ENCODE measurements at places on chromosomes 16 and 17. TPM values are rescaled to one million over a fixed set of nuclear protein-coding genes. Genes with fewer than 3 reads are reported as not detected.

The USP7 gene
- 28.3 TPM for total RNA-seq

The HDAC5 gene
- total RNA-seq: 98.7 TPM

The TEKT1 gene
- not detected for total RNA-seq

The MLX gene
- total RNA-seq: 29.3 TPM

The SLC16A11 gene
- total RNA-seq: not detected

The EVPLL gene
- not detected for total RNA-seq

The IRF8 gene
- total RNA-seq: not detected

The GFAP gene
- not detected for total RNA-seq

The PGP gene
- 21.4 TPM for total RNA-seq

The CA10 gene
- total RNA-seq: not detected

The DNAI2 gene
- not detected for total RNA-seq

The EVI2B gene
- total RNA-seq: not detected

The KRTAP1-5 gene
- 49.2 TPM for total RNA-seq

The LDHD gene
- total RNA-seq: 0.38 TPM

The LGALS9B gene
- total RNA-seq: not detected

The CCDC78 gene
- total RNA-seq: 1.0 TPM

The RNF222 gene
- not detected for total RNA-seq

The ALDH3A2 gene
- 41.9 TPM for total RNA-seq

All from GM23248 (cell line).